ENCODE measurements at places on chromosomes 12 and 14.

- DNase-seq, result no peak
These were observed 179.9 kb downstream of the PTPN11 start for GRCh38 chr12:112598626-112599025.

- no peak for DNase-seq
These were observed 466 bp downstream of the SAV1 start for GRCh38 chr14:50667684-50667995.

DNA sequence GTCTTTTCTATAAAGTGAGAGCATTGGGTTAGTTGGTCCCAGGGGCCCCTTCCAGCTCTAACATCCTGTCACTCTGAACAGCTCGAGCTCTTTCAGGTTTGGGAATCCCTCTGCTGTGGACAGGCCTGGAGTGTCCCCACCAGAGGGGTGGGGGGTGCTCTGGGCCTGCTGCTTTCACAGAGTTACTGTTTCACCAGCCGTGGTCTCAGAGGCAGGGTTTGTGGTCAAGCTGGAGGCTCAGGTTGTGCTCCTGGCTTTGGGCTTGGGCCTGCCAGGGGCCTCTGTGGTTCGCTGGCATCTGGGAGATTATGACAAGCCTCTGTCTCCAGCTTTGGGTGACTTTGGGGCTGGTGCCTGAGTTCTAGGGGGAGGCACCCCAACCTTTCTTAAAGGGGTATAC is 59.6 kb downstream of the FBXL14 start:
- DNase-seq, result no peak

DNA sequence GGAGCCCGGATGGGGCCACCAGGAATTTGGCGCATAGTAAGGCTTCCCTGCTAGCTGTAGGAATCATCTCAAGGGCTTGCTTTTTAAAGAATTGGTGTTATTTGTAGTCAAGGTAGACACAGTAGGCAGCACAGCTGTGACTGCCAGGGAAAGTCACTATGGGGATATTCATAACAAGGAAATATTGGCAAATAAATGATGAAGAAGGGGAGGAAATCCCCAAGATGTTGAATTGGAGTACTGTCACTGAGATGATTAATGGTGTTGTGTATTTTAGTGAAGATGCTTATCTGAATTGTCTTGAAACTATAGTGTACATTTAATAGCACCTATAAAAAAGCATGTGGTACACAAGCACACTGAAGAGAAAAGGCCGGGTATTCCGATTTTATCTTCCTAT is 118.9 kb downstream of the NPAS3 start:
- DNase-seq, result no peak

DNA sequence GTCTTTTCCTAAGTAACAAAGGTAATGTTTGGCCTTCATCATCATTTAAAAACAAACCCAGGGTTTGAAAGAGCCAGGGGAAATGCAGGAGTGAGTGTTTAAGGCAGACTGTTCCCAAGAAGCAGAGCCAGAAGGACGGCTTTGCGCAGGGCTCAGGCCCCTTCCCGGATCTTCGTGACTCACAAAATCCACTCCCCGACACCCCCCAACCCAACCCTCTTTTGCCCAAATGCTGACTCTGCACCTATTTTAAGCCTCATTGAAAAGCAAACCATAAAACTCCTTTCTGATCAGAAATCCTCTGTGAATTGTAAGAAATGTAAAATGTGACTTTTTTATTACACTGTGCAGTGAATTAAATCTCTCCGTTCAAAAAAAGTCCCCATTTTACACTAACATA is 67.5 kb downstream of the SETD3 start:
- no peak for DNase-seq

DNA sequence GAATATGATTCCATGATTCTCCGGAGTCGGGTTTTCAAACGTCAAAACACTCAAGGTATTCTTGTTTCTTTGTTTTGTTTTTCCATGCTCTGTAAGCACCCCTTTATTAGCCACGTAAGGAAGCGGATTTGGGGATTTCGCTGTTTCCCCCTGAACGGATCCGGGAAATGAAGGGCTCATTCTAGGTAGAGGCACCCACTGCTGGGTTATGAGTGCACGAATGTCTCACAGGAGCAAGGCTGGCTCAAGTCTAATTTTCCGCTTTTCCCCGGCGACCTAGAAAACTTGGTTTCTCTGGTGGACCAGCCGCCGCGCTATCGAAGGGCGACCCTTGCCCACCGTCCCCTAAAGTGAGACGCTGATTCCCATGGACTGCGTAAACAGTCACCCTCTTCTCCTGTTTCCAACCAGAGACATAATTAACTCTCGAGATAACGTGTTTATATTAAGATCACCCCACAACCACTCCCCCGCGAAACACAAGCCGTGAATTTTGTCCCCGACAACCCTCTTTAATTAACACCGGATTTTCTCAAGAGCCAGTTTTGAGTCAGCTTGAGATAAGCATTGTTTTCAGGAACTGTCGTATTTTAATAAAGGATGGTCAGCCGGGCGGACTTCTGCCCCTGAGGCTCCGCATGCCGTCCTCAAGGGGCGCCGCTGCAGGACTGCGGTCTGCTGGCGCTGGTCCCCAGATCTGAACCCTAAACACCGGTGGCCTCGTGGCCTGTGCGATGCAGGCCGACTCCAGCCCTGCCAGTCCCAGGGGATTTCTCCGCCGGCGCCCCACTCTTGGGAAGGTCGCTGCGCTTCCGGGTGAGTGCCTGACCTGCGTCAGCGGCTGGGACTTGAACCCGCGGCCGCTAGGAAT is 515 bp upstream of the ABCC9 start:
- DNase-seq, result no peak

- no peak for DNase-seq
These were observed 353.7 kb downstream of the LRIG3 start for GRCh38 chr12:58566599-58566998.

DNA sequence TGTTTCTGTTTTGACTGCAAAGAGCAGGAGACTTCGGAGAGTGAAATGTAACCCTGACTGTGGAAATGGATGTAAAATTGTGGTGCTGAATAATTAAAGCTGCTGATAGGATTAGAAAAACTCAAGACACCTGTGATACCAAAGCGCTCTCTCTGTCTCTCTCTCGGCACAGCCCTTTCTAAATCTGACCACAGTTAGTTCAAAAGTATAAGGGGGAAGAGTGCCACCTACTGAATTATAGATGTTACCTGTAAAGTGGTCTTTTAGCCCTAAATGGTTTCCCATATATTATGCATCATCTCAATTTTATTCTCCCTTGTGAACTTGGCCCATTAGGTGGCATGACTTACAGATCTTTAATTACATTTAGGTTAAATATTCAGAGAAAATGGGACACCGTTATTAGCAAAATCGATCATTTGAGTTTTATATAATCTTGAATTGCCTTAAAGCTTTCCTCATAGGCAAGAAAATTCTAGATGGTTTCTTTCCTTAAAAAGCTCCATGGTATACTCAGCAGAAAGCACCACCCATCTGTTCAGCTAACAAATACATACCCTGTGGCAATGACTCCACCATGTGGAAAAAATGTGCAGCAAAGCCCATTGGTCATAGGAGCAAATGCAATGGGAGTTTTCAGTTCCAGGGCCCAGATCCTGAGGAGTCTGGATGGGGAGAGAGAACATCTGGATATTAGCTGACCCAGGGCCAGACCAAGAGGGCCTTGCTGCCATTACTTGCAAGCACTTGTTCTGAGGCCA is 18.1 kb downstream of the RFC5 start:
- DNase-seq, result no peak

- DNase-seq, result no peak
These were observed 20.9 kb upstream of the GNS start for GRCh38 chr12:64780132-64780530.
